H7 (cell line): ENCODE measurements at places on chromosomes 7 and 10.

DNA sequence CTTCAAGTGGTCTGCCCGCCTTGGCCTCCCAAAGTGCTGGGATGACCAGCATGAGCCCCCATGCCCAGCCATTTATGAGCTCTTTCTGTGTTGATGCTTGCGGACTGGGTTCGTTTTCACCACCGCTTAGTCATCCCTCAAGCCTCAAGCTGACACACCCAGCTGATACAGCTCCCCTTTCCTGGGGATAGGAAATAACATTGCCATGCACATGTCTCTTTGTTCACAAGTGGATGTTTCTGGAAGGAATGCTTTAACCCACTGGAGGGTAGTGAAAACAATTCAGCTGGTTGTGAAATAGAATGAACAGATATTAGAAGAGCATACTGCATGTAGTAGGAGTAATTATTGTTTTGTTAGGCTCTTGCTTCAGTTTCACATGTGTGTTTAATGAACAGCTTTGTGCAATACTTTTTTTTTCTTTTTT is 8.5 kb upstream of the METTL27 start:
- no peak for DNase-seq

DNA sequence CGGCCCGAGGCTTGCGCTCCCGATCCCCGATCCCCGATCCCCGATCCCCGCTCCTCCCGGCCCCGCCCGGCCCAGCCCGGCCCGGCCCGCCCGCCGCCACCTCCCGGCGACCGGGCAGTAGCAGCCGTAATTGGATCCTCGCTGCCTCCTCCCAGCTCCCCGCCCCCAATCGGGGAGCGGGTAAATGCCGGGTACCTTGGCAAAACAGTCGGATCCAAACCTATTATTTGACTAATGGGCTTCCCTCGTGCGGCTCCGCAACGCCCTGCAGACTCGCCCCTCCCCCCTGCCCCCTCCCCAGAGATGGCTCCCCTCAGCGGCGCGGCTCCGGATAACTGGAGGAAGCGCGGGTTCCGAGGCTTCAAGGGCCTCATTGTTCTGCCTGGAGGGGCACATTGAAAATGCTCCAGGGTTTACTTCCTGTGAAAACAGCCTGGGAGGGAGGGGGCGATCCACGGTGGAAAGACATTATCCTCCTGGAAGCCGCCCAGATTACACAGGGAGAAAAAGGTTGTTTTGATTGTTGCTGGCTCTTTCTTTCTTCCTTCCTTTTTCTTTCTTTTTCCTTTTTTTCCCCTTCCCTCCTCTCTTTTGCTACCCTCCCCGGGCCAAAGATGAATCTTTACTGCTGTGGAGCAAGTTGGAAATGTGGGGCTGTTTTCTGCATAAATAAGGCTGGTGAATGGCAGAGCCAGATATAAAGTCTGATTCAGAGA is 94.7 kb upstream of the ZMIZ1 start:
- DNase-seq, result peak; percentile 97

DNA sequence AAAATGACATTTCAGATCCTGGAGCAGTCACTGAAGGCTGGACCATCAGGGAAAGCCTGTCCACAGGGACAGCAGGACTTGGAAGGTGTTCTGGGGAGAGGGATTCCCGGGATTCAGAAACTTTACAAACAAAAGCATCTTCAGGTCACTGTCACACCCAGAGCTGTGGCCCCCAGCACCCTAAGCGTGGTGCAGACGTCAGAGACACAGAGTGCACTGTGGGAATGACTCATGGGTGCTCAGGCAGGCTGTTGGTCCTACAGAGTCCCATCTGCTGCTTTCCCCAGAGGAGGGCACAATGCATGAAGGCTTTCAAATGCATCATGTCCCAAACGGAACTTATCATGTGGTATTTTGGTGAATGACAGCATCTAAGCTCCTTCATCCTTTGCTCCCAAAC is 13.1 kb upstream of the LRMDA start:
- DNase-seq, result no peak

- peak; percentile 87 for DNase-seq
These were observed 86.2 kb downstream of the EBF3 start for GRCh38 chr10:129877773-129878371.

DNA sequence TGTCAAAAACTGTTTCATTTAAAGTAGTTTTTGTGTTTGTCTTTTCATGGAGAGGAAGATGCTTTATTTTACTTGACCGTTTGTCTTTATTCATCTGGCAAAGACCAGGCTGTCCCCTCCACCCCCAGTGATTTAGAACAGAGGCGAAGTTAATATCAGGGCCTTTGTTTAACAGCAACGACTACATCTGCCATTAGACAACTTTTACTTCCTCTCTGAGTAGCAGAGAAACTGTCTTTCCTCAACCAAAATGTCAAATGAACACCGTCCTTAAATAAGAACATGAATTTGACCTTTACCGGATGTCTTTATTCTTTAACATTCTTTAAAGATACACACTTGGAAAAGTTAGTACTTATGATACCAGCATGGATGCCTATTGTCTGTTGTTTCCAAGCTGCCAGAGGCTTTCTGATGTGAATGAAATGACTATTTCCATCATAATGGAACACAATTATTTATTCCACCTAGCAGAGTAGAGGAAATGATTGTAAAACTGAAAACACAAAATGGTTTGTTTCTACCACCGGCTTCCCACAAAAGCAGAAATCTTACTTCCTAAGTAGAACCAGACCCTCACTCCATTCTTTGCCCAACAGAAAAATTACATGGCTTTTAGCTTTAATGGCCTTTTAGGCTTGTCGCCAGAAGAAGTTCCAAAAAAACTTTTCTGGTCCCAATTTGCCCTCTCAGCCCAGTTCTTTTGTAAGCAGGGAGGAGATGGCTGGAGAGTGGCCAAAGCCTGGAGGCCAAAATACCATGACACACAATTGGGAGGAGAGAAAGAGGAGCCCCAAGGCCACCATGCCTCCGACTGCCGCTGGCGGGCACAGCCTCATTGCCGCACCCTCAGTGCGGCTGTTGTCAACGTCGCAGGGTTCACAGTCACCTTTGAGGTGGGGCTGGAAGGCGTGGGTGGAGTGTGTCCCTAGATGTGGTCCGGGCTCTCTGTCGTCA is 168.5 kb downstream of the TEX36 start:
- DNase-seq, result no peak

DNA sequence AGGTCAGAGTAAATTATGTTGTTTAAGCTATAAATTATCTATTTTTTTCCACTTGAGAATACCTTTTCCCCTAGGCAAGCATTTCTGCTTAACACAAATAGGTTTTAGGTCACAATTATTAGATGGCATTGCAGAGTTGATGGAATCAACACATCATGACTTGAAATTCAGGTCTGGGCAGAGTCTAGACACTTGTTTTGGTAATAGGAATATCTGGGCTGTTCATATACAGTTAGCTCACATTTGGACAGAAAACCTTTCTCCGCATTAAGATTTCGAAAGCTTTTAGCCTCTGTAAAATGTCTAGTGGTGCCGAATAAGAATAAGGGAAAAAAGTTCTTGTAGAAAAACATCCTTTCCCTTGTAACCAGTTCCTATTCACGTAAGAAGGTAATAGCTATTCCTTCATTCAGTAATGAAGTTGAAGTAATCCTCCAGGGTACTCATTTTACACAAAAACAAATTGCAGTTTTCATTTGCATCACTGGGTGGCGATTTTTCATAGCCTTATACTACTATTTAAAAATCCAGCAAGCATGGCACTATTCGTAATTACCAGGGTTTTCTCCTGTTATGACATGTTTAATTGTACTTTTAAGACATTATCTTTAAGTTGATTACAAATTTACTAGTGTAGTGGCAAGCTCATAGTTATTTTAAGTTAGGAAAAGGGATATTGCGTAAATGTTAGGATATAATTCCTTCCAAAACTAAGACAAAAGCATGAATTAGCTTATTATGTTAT is 37.0 kb downstream of the RPA3 start:
- no peak for DNase-seq

DNA sequence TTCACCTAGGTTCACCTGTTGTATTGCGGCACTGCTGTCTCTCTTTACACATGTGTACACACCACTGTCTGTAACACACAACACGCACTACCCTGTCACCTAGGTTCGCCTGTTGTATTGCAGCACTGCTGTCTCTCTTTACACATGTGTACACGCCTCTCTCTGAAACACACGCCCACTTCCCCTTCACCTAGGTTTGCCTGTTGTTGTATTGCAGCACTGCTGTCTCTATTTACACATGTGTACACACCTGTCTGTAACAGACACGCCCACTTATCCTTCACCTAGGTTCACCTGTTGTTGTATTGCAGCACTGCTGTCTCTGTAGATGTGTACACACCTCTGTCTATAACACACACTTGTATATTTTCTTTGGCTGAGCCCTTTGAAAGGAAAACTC is 51.5 kb downstream of the WDR37 start:
- no peak for DNase-seq
